ENCODE measurements at places on chromosomes 12 and 14.
A peak's percentile ranks its signal among the peaks of the same experiment; 100 is the strongest.

DNA sequence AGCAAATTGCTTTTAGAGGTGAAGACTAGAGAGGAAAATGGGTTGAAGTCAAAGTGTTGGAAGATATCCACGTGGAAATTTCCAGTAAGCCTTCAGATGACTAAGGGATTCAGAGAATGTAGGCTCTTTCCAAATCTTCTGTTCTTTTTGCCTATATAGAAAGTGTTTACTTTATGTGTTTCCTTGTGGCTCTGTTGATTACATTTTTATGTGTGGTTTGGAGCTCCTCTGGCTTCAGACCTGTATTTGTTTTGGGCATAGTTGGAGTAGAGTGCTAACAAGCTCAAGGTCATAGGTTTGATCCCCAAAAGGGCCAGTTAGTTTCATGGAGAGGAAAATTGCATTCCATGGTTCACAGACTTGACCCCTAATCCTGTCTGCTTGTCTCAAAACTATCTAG lies 91.9 kb downstream of the IGF1 start:
- no peak for DNase-seq

DNA sequence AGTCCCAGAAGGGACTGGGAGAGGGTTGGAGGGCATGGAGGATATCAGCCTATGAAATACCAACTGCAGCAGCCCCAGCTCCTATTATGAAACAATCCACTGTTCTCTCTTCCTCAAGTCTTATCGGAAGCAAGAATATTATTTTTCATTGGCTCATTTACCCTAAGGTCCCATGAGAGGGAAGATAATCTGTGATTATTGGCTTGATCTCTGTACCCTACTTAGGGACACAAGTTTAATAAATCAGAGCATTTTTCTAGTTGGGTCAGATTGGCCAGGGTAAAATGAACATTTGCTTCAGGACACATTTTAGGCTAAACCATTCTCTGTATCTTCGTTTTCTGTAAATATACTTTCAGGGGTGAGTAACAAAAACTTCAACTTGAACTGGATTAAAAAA lies 43.1 kb upstream of the GNG2 start:
- DNase-seq: no peak

DNA sequence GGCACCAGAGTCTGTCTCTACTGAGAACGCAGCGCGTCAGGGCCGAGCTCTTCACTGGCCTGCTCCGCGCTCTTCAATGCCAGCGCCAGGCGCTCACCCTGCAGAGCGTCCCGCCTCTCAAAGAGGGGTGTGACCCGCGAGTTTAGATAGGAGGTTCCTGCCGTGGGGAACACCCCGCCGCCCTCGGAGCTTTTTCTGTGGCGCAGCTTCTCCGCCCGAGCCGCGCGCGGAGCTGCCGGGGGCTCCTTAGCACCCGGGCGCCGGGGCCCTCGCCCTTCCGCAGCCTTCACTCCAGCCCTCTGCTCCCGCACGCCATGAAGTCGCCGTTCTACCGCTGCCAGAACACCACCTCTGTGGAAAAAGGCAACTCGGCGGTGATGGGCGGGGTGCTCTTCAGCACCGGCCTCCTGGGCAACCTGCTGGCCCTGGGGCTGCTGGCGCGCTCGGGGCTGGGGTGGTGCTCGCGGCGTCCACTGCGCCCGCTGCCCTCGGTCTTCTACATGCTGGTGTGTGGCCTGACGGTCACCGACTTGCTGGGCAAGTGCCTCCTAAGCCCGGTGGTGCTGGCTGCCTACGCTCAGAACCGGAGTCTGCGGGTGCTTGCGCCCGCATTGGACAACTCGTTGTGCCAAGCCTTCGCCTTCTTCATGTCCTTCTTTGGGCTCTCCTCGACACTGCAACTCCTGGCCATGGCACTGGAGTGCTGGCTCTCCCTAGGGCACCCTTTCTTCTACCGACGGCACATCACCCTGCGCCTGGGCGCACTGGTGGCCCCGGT lies at the start of gene PTGDR:
PTGDR (plus strand) TSS at position 198 of the 778 bp plus-strand sequence; CDS start at position 315, 117 bp downstream.
- no peak for DNase-seq

DNA sequence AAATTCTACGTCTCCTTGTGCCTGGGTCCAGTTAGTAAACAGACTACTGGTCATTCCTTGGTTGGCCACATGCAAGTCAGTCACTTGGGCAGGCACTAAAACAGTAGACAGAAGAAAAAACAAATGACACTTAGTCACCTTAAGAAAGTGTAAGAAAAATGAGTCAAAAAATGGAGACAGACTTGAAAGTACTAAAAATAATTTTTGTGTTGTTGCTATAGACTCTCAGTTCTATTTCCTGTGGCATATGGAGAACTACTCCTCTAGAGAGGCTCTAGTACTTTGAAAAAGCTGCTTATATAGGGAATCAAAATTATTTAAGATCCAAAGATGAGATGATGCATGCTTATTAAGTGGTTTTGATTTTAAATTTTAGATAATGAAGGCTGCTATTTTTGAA lies 56.0 kb downstream of the PTPRB start:
- no peak for DNase-seq

DNA sequence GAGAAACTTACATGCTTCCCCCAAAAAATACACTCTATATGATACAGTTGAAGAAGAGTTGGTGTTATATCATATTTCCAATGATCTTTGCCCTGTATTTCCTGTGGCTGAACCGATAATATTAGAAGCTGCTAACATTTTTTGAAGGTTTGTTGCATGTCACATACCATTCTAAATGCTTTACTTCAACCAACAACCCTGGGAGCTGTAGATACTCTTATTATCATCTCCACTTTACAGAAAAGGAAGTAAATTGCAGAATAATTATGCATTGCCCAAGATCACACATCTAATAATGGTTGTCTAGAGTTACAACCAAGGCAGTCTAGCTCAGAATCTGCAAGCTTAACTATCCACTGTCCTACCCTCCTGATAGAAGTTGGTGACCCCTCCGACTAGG lies 182.8 kb downstream of the NUAK1 start:
- DNase-seq: no peak

DNA sequence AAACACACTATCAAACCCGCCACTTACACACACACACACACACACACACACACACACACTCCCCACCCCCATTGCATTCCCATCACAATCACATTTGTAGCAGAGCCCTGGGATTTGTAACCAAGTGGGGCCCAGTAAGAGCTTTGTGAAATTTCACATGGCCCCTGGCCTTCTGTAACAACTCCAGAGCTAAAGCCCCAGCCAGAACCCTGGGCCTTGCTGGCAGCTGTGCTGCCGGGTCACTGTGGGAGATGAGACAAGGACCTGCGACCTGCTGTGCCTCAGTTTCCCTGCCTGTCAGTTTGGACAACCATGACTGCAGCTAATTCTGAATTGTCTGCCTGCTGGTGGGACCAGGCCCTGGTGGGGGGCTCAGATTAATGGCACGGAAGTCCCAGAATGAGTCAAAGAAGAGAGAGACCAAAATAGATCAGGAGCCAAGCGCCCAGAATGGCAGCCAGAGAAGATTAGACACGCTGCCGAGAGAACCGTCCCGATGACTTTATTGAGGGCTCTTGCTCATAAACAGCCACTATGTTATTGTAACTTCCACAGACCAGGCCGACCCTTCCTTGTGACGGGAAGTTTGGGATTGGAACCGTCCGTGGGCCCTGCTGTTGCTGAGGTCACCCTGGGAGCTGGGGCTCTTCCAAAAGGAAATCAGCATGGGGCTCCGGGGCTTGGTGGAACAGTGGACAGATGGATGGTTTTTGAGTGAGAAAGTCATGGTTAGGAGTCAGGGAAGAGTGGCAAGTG lies 123.1 kb downstream of the ZFP36L1 start:
- no peak for DNase-seq

DNA sequence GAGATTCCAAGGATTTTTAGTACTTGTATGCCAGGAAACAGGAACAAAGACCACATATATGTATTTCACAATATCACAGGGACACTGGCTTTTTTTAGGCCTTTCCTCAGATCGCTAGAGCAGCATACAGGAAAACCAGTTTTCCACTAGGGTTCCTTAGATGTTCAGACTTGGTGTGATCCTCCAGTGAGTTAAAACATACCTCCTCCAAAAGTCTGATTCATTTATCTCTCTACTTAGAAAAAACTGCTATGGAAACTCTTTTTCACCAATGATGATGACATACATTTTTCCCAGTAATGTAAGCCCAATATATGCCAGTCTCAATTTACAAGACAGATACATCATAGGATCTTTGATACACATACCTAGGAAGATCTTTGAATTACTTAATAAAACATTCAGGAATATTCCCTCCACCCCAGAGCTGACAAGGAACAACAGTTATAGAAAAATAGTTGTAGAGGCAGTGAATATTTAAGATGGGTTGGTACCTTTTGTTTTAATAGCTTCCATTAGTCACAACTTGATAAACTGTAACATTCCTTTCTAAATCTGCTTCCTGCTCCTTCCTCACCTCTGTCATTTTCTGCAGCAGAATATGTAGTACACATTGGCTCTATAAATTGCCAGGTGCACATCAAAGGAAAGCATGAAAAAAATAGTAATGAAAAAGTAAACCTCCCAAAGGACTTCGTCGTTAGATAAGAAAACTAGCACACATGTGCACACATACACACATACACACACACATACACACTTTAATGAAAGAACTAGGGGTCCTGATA lies 27.5 kb downstream of the BCAT1 start:
- no peak for DNase-seq

DNA sequence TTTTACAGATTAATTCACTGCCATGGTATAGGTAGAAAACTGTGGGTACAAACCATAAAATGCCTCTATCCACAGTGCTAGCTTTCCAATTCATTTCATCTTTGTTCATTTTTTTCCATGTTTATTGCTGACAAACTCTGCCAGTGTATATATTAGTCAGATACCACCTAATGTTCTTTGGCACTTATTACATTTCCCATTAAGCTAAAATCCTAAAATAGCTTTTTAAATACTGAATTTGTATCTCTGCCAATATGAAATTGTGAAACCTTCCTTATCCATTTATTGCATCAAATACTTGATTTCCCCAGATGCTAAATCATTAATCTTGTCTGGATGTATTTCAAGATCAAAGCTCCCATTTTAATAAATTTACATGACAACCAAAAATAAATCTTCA lies 150.1 kb upstream of the FSCB start:
- DNase-seq: no peak

DNA sequence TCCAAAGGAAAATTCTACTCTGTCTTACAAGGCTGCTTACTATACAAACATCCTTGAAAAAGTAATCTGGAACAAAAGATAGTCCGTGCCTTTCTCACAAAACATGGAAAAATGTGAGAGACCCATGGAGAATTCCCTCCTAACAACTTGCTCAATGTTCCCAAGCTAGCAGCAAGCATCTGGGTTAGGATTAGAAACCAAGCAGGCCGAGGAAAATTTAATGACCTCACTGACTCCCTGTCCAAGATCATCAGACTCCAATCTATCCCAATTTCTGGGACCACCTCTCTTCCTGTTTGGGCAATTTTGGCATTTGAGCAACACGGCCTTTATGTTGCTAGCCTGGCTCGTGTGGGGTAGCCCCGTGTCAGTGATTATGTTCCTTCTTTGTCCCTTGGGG lies 18.1 kb upstream of the GSG1 start:
- no peak for DNase-seq

DNA sequence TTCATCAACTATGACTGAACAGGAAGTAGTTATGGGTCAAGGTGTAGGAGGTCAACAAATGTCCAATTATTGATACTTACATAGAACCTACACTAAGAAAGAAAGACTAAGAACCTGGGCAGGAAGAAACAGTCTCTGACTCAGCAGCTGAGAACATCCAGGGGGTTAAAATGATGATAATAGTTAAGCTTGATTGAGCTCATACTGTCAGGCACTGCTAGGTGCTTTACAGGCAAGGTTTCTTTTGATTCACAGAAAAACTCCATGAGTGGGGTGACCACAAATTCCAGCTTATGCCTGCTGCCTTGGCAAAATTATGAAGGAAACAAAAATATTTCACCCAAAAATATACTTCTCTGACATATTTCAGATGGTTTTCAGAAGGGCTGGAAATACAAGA lies 75.0 kb downstream of the ACADS start:
- no peak for DNase-seq

GRCh38 chr14:38950676-38951075 lies 152.4 kb downstream of the SEC23A start:
- no peak for DNase-seq

DNA sequence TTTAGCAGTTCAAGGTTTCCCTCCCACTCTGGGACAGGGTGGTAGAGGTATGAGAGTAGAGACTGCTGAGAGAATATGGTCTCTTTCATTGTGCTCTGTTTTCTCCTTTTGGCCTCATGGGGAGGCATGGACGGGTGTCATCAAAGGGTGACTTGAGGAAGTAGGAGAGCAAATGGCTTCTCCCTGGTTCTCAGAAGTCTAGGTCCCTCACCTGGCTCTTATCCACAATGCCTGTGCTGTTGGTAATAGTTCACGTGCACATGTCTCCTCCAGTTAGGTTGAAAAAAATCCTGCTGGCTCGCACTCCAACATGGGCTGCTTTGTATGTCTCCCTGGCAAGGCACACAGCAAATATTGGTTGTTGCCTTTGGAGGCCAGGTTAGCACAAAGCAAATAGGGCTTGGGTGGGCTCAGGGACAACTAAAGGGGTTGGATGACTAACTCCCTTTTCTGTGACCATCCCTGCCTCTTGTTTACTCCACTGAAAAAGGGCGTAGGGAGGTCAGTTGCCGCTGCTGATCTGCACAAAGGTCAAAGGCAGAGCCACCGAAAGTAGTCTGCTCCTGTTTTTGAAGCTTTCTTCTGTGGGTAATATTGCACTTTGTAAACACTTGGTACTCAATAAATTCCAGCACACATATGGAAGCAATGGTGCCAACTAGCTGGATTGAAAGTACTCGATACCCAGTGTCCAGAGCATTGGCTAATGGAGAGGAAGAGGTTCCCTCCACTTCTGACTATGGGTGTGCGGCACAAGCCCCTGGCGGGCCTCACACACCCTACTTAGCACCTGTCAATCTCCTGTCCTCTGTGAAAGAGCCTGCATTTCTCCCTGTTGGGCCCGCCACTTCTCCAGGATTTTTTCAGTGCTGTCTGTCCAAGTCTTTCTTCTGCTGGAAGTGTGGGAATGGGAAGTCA lies 121.8 kb downstream of the SLC38A6 start:
- DNase-seq: no peak

DNA sequence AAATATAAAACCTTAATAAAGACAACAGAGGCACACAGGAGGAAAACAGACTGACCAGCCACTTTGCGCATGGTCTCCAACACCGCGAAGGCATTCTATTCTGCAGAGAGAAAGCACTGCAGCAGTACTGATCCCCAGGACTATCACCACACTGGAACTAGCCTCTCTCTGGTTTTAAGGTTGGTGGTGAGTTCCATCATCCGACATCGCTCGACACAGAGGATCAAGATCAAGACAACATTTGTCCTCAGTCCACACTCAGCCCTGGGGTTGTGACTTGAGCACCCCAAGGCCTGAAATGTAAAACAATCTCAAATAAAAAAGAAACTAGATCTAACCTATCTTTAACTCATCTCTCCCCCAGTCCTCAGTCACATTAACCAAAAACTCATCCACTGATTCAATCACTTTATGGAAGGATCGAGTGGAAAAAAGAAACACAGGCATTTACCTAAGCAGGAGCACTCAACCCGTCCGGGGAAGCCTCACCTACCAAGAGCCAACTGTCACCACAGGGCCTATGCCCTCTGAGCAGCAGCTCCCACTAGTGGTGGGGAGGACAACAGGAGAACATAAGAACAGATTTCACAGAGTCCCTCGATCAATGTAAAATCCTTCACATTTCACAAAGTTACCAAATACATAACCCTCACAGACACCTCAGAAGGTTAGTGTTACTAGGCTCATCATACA lies 17.7 kb downstream of the STXBP6 start:
- DNase-seq: peak; percentile 4

GRCh38 chr12:213527-213932 lies 427 bp downstream of the SLC6A12 start:
- no peak for DNase-seq

GRCh38 chr12:981176-981828 lies 9.7 kb upstream of the ERC1 start:
- no peak for DNase-seq

- no peak for DNase-seq
These were observed 13.3 kb upstream of the MAP3K9 start for GRCh38 chr14:70822530-70823185.

Data from SW 1271 (cell line).